NCI-H2171 treated with DMSO at 0.1 percent for 48 hours (cell line): ENCODE measurements at places on chromosomes 16 and 17.
A peak's percentile ranks its signal among the peaks of the same experiment; 100 is the strongest.

DNA sequence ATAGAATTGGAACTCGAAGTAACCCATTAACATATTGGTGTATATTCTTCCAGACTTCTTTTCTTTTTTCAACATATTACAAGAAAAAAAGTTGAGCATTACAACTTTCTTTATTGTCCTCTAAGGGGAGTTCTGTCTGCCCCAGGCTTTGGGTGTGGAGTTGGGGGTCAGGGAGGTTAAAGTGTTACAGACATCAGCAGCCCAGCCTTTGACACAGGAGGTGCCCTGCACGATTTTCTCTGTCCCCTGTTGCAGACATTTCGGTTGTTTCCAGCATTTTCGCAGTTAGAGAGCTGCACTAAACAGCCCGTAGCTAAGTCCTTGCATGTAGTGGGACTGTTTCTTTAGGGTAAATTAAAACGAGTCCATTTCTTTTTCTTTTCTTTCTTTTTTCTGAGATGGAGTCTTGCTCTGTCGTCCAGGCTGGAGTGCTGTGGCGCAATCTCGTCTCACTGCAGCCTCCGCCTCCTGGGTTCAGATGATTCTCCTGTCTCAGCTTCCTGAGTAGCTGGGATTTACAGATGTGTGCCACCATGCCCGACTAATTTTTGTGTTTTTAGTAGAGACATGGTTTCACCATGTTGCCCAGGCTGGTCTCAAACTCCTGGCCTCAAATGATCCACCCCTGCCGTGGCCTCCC, 13.4 kb upstream of the ADCY7 start:
- no peak for DNase-seq

DNA sequence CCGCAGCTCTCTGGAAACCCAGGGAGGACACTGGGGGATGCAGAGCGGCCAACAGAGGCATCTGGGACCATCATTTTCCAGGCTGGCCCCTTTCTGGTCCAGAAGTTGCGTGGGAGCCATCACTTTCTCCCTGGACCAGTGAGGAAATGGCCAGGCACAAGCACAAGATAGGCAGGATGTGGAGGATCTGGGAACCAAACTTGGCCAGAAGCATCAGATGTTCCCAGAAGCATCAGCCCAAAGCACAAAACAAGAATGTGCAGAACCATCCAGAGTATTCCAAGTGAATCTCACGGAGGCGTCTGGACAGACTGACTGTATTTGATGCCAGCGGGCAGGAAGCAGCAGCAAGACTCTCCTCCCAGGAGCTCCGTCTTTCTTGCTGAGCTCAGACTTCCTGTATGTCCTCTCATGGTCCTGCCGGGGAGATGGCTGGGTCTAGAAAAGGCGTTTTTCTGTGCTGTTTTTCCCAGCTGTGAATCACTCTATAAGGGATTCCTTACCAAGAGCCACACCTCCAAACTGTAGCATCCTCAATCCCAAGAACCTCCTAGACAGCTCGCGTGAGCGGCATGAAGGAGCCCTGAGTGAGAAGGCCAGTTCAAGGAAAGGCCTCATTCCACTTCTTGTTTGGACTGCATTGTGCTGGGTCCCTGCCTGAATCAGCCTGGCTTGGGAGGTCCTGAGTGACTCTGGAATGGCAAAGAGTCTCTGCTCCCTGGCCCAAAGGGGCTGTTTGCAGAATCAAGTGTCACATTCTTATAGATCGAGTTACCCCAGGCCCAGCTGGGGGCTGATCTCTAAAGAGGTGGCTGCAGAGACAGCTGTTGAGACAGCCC, 49.5 kb upstream of the MTSS2 start:
- DNase-seq: no peak

DNA sequence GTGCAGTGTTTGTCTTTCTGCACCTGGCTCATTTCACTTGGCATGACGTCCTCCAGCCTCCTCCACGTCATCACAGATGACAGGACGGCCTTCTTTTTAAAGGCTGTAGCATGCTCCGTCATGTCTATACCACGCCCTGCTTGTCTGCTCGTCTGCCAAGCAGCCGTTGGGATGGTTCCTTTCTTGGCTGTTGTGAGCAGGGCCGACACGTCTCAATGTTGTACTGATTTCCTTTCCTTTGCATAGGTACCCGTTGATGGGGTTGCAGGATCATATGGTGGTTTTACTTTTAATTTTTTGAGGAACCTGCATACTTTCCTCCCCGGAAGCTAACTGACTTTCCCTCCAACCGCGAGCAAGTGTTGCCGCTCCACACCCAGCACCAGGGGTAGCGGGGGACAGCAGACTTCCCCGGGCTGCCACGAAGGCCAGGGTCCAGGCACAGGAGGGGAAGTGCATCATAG, 212.2 kb upstream of the ZNF469 start:
- no peak for DNase-seq

- no peak for DNase-seq
Observed at GRCh38 chr17:72193391-72194106, 72.7 kb downstream of the SOX9 start.

GRCh38 chr17:60318326-60318725, 73.6 kb downstream of the USP32 start:
- DNase-seq: no peak

GRCh38 chr16:11328172-11329070, 16.8 kb upstream of the RMI2 start:
- no peak for DNase-seq

DNA sequence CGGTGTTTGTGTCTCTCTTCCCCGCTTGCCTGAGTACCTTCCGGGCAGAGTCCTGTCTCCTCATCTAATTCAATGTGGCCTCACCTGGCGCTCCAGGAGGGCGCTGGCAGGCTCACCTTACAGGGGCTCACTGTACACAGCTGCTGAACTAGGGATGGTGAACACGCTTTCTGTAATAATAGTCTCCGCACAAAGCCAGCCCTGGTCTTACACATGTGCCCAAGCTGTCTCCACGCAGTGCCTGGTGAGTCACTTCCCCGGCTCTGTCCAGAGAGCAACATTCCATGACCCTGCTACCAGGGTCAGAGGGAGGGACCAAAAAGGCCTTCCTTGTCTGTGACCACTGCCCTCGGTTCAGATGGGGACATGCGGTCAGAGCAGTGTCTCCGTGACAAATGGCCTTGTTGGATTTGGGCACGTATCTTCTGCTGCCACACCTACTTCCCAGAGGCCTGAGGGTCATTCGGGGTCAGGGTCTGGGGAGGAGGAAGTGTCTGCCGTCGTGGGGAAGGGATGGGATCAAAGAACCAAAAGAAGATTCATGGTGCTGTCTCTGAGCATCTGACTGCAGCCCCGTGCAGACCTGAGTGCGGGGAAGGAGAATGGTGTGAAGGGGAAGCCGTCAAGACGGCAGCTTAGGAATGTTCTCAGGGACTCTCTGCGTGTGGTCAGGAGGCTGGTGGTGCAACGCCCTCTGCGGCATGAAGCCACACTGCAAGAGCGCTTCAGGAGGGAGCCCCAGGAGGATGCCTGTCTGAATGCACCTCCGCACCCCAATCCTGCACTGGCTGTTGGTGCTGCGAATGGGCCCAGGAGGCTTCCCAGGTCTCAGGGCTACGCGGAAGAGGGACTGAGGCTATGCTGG, 68.8 kb downstream of the IL21R start:
- no peak for DNase-seq

- peak; percentile 88 for DNase-seq
Observed at GRCh38 chr17:74361230-74362068, at the start of gene BTBD17. Gene BTBD17 (minus strand): TSS chr17:74361868. CDS start chr17:74361819, 49 bp downstream.

- DNase-seq: peak; percentile 16
Observed at GRCh38 chr17:80805032-80805751, 186.4 kb upstream of the CHMP6 start.

GRCh38 chr17:34616148-34616547, 36.8 kb downstream of the TMEM132E start:
- peak; percentile 99 for DNase-seq

GRCh38 chr16:86991679-86992078, 325.5 kb downstream of the C16orf95 start:
- DNase-seq: peak; percentile 61

DNA sequence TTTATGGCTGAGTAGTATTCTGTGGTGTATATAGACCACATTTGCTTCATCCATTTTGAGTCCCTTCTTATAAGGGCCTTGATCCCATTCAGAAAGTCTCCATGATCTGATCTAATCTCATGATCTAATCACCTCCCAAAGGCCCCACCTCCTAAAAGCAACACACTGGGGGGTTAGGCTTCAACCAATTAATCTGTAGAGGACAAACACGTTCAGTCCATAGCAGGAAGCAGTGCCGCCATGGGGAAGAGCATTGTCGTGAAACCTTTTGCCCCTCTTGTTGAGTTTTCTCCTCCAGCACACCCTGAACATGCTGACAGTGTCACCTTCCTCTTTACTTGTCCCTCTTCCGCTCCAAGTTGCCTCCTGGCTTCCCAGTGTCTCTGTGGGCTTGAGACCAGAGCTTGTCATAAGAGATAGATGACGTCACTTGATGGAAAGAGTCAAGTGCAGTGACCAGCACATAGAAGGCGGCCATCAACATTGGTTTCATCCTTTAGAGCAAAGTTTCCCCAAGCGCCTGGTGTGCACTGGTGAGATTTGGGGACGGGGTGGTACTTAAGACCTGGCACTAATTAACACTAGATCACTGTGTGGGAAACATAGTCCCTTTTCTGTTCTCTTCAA, 74.1 kb downstream of the PRKCB start:
- DNase-seq: no peak

- no peak for DNase-seq
Observed at GRCh38 chr17:6930749-6931148, 65.1 kb upstream of the ALOX12 start.

DNA sequence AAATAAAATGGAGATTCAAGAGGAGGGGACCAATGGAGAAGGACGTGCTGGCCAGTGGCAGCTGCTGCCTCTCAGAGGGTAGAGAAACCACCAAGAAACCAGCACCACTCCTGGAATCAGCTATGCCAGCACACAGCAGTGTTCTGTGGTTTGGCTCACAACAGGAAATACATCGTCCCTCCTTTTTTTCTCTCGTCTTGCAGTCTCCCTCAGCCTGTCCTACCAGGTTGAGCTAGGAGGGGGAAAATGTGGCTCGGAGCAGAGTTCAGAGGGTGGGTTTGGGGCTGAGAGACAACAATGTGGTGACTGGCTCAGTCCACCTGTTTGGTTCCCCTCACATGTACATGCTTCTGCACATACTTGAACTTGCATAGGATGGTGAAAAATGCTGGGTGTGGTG, 19.9 kb upstream of the SLC16A5 start:
- no peak for DNase-seq

DNA sequence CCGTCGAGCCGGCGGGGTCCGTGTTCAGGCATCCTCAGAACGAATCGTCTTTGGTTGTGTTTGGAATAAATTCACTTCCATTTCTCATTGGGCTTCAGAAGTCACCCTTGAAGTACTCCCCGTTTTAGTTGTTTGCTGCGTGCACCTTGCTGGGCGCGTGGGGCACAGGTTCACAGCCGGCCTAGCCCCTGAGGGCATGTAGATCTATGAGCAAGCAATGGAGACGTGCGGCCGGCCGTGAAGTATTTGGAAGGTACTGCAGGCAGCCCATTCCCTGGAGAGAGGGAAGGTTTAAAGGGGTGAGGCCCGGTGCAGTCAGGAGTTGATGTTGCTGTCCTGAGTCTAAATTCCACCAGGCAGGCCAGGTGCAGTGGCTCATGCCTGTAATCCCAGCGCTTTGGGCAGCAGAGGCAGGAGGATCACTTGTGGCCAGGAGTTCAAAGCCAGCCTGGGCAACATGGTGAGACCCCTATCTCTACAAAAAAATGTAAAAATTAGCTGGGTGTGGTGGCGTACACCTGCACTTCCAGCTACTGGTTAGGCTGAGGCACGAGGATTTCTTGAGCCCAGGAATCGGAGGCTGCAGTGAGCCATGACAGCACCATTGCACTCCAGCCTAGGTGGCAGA, 714 bp downstream of the ACSF3 start:
- no peak for DNase-seq

DNA sequence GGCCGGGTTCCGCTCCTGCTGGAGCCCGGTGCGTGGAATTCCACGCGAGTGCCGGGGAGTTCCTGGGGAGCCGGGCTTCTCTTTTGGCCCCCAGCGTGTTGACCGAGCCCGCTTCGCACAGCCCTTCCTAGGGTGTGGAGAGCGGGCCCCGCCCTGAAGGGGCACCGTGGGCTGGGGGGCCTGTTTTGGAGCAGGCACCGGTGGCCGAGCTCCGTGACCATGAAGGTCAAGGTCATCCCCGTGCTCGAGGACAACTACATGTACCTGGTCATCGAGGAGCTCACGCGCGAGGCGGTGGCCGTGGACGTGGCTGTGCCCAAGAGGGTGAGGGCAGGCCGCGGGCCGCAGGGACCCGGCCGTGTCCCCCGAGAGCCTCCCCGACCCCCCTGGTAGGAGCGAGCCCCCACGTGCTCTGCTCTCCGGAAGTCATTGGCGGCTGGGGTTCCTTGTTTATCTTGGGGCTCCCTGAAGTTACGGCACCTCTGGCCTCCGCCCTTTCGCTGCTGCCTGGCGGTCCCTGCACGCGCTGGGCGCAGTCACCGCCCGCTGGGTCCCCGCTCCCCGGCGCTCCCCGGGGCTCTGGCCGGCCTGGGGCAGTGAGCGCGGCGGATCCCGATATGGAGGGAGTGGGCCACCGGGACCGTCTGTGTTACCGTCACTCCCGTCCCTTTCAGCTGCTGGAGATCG, 528 bp downstream of the HAGHL start:
- DNase-seq: peak; percentile 3

DNA sequence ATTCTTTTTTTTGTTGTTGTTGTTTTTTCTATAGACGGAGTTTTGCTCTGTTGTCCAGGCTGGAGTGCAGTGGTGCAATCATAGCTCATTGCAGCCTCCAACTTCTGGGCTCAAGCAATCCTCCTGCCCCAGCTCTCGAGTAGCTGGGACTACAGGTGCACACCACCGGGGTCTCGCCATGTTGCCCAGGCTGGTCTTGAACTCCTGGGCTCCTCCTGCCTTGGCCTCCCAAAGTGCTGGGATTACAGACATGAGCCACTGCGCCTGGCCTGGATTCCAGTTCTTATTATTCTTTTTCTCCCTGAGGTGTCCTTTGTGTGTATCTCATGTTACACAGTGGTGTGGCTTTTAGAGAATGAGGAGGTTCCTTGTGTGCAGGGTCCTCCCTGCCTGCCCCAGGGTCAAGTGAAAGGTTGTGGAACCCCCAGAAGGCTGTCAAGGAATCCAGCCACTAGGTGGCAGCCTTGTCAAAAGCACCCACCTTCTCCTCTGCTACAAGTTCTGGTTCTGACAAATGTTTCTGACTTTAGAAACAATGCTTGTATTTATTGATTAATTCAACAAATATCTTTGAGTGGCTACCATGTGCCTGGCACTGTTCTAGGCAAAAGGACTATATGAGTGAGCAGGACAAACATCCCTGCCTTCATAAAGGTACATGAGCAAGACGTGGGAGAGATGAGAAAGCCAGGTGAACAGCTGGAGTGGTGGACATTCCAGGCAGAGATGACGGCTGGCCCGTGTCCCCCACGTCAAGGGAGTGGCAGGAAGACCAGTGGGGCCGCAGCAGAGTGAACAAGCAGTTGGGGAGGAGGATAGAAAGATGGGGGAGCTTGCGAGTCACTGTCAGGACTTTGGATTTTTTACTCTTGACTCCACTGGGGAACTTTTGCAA, 112.4 kb downstream of the SPECC1 start:
- DNase-seq: peak; percentile 49

GRCh38 chr16:55661941-55662643, 6.3 kb downstream of the SLC6A2 start:
- peak; percentile 10 for DNase-seq

- DNase-seq: no peak
Observed at GRCh38 chr17:83058266-83058798, 21.1 kb upstream of the METRNL start.
